Hair follicular keratinocyte (primary cell): ENCODE measurements at places on chromosomes 13 and 19. TPM values are rescaled to one million over a fixed set of nuclear protein-coding genes. Genes with fewer than 3 reads are reported as not detected.

CALR3 gene
- 0.11 and 0.16 TPM in 2 replicates for total RNA-seq

IFNL1 gene
- not detected in 2 replicates for total RNA-seq

SOX1 gene
- not detected in 2 replicates for total RNA-seq

CAPN12 gene
- 9.0 and 11.1 TPM in 2 replicates for total RNA-seq
